Fibroblast of upper back skin (primary cell): ENCODE measurements at places on chromosomes 2 and 18.

DNA sequence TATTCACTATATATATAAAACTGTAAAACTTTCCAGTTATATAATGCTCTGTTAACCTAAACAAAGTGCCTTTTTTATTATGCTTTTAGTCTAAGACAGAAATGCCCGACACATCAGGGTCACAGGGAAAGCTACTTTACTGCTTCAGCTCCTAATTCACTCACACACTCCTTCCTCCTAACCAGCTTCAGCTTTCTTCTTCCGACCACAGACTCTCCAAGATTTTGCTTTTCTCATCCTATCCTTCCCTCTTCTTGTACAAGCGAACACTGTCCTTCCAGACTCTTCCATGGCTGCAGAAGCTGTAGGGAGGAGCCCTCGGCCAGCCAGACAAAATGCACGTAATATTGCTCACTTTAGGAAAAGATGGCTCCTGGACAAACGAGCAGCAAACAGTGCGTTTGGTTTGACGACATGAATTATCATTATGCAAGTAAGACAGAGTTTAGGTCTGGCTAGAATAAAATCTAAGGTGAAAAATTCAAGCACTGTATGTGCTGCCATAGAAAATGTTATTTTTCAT, 47.5 kb upstream of the HNRNPA3 start:
- DNase-seq = peak; percentile 51

- DNase-seq = no peak
Observed at GRCh38 chr2:4995466-4995865, 696.7 kb upstream of the SOX11 start.

- no peak for DNase-seq
Observed at GRCh38 chr2:53452957-53453748, 314.5 kb upstream of the CHAC2 start.

GRCh38 chr2:30266051-30266621, 34.8 kb downstream of the LBH start:
- no peak for DNase-seq

DNA sequence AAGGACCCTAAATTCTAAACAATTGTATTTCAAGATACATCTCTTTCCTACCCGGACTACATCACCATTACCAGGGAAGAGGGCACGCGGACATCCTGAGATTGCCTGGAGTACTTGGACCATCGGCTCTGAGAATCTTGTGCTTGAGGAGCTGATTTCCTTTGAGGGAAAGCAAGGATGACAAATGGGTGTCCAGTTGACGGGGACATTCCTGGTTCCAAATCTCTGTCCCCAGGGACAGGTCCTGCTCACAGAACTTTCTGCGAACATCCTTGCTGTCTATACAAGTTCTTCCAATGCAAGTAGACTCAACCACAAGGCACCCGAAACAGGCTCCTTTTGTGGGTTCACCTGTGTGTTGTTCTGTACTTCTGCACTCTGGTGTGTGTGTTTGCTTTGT, 289.5 kb upstream of the MYT1L start:
- no peak for DNase-seq

GRCh38 chr2:8984855-8985254, 18.6 kb downstream of the MBOAT2 start:
- peak; percentile 47 for DNase-seq

DNA sequence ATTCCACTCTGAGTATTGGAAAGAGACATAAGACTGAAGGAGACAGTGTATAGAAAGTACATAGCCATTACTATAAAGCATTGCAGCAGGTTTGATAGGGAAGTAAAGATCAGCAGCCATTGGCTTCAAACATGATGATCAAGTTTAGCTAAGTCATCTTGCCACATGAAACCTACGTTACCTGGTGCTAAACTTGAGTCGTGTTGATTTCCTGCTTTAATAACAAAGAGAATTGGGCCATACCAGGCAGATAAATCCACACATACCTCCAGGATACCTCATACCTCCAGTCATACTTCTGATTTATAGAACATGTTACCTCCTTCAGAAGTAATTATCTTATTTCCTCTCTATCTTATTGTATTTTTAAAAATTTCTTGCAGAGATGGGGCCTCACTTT, 10.3 kb upstream of the KYNU start:
- no peak for DNase-seq

- peak; percentile 52 for DNase-seq
Observed at GRCh38 chr2:28352104-28352503, 40.6 kb upstream of the FOSL2 start.

GRCh38 chr2:196719110-196719872, 79.8 kb downstream of the CCDC150 start:
- peak; percentile 80 for DNase-seq

GRCh38 chr18:76801567-76802505, 20.5 kb upstream of the ZNF236 start:
- DNase-seq = peak; percentile 45

DNA sequence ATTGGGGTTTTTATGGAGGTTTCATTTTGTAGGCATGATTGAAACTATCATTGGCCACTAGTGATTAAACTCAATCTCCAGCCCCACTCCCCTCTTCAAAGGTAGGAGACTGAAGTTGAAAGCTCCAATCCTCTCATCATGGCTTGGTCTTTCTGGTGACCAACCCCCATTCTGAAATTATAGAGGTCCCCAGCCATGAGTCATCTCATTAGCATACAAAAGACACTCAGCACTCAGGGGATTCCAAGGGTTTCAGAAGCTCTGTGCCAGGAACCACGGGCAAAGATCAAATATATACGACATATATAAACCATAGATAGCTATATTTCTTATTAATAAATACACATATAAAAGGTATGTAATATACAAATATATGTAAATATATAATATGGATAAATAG, 256.0 kb upstream of the POU3F3 start:
- DNase-seq = no peak

DNA sequence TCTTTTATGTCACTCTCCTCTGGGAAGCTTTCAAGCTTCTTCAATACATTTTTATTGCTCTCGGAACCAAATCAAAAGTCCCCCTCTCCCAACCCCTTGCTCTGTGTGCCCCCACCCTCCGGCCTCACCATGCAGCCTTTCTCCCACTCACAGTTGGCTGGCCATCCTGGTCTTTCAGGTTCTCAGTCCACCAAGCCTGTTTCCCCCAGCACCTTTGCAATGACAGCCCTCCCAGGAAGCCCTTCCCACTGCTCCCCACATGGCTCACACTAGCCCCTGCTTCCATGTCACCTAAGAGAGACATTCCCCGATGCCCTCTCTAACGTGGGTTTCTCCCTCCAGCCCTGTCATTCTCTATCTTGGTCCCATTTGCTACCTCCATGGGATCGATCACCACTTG, 266.6 kb downstream of the SRBD1 start:
- no peak for DNase-seq

DNA sequence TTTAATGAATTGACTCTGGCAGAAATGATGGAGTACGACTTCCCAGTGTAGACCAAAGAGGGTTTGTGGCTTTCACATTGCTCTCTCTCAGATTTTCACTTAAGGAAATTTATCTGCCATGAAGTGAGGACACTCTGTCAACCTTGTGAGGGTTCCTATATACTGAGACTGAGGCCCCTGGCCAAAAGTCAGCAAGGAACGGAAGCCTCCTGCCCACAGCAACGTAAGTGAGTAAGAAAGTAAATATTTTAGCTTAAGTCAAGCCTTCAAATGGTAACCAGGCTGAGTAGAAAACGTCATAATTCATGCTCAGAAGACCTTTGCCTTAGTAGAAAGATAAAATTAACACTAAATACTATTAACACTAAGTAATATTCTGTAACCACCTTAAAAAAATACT, 1080.5 kb upstream of the ACVR2A start:
- no peak for DNase-seq

GRCh38 chr2:167851323-167851860, 396.0 kb downstream of the STK39 start:
- no peak for DNase-seq

DNA sequence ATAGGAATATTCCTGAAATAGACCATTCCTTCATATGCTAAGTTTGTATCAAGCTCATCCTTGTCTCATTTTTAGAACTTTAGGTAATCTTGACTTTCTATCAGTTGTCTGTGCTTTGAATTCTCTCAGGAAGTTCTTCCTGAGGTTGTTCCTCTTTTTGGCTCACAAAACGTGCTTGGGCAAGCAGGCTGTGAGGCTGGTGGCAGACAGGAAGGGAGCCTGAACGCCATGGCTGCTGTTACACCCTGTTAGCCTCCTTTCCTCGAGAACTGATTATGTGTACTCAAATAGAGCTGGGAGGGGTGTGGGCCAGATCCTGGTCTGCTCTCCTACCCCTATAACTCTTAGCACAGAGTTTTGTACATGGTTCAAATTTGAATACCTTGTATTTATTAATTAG, 136.4 kb upstream of the CELF4 start:
- no peak for DNase-seq

- DNase-seq = no peak
Observed at GRCh38 chr2:221410487-221410886, 161.6 kb downstream of the EPHA4 start.

GRCh38 chr2:168397629-168398028, 58.4 kb upstream of the CERS6 start:
- no peak for DNase-seq

GRCh38 chr18:6069539-6069938, 174.2 kb upstream of the TMEM200C start:
- no peak for DNase-seq

DNA sequence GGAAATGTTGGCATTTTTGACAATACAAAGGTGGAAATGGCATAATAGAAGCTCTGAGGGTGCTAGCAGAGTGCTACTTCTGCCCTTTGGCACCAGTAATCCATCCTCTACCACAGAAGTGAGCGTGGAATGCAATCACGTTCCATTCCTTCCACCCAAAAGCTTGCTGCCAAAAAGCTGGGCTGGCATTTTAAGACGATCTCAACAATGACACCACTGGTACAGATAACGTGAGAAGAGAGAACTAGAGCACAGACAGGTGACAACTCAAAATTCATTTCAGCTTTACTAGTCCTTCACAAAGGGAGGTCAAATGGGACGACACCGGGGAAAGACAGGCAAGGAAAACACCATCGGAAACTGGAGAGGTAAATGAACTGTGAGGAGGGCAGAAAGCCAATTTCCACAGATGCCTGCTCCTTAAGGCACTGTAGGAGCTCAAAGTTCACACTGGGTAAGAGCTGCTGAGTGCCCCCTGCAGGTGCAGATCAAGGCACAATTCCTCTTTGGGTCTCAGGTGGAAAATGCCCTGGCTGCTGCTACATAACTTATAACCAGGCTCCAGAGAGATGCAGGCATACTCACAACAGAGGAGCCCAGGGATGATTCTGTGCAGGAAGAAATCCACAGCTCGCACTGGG, 50.7 kb upstream of the RNU4ATAC start:
- peak; percentile 41 for DNase-seq

- no peak for DNase-seq
Observed at GRCh38 chr2:222912776-222913175, 51.9 kb downstream of the ACSL3 start.

- peak; percentile 89 for DNase-seq
Observed at GRCh38 chr18:55546851-55547704, 40.9 kb downstream of the TCF4 start.

DNA sequence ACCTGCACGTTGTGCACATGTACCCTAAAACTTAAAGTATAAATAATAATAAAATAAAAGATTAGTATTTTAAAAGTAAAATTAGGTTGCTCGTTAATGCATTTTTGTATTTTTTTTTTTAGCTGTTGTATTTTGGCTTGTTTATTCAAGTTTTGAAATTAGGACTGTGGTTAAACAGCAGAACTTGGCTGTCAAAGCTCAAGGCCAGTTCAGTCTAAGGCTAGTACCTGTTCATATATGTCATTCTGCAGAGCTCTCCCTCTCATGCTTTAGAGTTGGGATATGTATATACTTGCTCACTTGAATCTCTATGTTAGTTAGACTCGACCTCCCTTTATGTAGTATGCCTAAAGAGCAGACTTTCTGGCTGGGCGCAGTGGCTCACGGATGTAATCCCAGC, 32.7 kb downstream of the MOB4 start:
- DNase-seq = no peak

DNA sequence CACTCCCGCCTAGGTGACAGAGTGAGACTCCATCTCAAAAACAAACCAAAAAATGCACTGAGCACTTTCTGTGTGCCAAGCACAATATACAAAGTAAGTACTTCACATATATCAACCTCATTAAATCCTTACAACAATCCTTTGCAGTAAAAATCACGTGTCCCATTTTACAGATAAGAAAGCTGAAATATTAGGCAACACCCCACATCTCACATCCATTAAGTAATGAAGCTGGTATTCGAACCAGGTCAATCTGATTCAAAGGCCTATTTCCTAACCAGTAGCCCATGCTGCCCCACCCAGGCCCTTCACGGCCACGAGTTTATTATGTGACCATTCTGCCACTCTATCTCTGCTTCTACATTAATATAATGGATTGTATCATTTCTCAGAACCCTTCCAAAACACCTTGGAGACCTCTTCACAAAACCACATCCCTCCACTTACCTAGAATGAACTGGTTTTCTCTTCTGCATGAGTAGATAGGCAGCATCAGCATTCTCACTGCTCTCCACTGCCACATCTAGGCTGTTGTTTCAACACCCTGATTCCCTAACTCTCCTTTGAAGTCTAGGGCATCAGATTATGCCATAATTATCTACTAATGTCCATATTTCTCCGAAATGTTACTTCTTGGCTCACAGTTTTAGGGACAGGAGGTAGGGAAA, 3.1 kb upstream of the EXOC6B start:
- DNase-seq = no peak

- DNase-seq = no peak
Observed at GRCh38 chr2:182553483-182553882, 126.6 kb upstream of the PDE1A start.

- DNase-seq = no peak
Observed at GRCh38 chr18:24923138-24923537, 428.8 kb downstream of the ZNF521 start.

DNA sequence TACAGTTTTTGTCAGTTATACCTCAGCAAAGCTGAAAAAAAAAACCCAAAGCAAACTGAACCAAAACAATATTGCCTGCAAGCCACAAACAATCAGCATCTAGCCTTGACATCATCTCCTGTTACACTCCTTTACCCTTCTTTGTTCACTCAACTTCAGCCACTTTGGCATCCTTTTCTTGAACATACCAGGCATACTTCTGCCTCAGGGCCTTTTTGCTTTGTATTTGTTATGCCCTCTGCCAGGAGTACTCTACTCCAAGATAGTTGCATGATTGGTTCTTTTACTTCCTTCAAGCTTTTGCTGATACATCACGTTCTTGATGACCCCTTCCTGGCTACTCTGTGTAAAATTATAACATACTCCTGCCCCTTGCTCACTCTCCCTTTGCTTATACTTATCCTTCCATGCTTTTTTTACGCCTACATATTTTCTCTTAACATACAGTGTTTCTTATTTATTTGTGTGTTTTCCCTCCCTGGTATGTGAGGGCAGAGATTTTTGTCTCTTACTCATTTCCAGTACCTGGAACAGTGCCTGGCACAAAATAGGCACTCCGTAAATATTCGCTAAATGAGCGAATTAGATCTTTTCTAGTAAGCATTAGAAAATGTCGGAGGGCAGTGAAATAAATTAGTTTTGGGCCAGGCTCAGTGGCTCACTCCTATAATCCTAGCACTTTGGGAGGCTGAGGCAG, 12.7 kb downstream of the ABI2 start:
- peak; percentile 63 for DNase-seq

GRCh38 chr2:154686162-154686561, 12.3 kb upstream of the KCNJ3 start:
- peak; percentile 3 for DNase-seq
